ENCODE measurements at places on chromosomes 16 and 17. TPM values are rescaled to one million over a fixed set of nuclear protein-coding genes. Genes with fewer than 3 reads are reported as not detected.

The CCL14 gene
- not detected for total RNA-seq

The CCL13 gene
- total RNA-seq: not detected

The BRIP1 gene
- total RNA-seq: 15.5 TPM

The C1QL1 gene
- 0.21 TPM for total RNA-seq

The SARM1 gene
- 34.8 TPM for total RNA-seq

The PDE6G gene
- 2.5 TPM for total RNA-seq

The CLCN7 gene
- total RNA-seq: 52.3 TPM

The ZMYND15 gene
- total RNA-seq: not detected

The KRTAP9-9 gene
- total RNA-seq: not detected

The ATP6V0D1 gene
- total RNA-seq: 45.0 TPM

The HOXB4 gene
- 3.3 TPM for total RNA-seq

The AHSP gene
- total RNA-seq: not detected

The ZNF785 gene
- total RNA-seq: 13.8 TPM

The CSH2 gene
- total RNA-seq: not detected

The APOBR gene
- total RNA-seq: 8.2 TPM

The ETV4 gene
- 9.8 TPM for total RNA-seq

The TM4SF5 gene
- not detected for total RNA-seq

The CD300LB gene
- not detected for total RNA-seq

The DPEP1 gene
- not detected for total RNA-seq

The PYDC1 gene
- not detected for total RNA-seq

The HOXB13 gene
- total RNA-seq: not detected

The PPY gene
- not detected for total RNA-seq

The KRTAP1-5 gene
- not detected for total RNA-seq

The KRT33B gene
- total RNA-seq: not detected

The CDR2 gene
- total RNA-seq: 33.1 TPM

The GPR139 gene
- not detected for total RNA-seq

The MYH13 gene
- total RNA-seq: not detected

The PSME3IP1 gene
- total RNA-seq: 108 TPM

The ERN2 gene
- not detected for total RNA-seq

The CMTM2 gene
- 0.36 TPM for total RNA-seq

The TBC1D3C gene
- 2.3 TPM for total RNA-seq

The MILR1 gene
- total RNA-seq: 0.75 TPM

The SCIMP gene
- total RNA-seq: 0.23 TPM
